Activated T-helper 1 cell treated with anti-CD3 and anti-CD28 coated beads, Interleukin-2, amount 50 U/mL, for 16 hours (primary cell): ENCODE measurements at places on chromosomes 1 and 21.

GRCh38 chr1:39116860-39117728 lies 87.4 kb upstream of the MACF1 start:
- DNase-seq = no peak

DNA sequence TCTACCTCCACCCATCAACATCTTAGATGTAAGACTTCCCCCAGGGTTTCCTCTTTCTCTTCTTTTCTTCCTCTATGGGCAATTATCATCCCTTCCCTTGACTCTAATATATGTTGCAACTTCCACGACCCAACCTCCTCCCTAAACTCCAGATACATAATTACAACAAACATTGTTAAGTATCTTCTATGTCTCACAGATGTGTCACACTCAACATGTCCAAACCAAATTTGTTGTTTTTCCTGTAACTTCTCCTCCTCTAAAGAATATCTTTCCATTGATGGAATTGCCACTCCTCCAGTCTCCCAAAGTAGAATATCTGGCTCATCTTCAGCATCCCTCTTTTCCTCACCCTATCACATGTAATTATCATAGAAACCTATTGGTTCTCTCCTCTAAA lies 314.2 kb downstream of the RWDD3 start:
- no peak for DNase-seq

DNA sequence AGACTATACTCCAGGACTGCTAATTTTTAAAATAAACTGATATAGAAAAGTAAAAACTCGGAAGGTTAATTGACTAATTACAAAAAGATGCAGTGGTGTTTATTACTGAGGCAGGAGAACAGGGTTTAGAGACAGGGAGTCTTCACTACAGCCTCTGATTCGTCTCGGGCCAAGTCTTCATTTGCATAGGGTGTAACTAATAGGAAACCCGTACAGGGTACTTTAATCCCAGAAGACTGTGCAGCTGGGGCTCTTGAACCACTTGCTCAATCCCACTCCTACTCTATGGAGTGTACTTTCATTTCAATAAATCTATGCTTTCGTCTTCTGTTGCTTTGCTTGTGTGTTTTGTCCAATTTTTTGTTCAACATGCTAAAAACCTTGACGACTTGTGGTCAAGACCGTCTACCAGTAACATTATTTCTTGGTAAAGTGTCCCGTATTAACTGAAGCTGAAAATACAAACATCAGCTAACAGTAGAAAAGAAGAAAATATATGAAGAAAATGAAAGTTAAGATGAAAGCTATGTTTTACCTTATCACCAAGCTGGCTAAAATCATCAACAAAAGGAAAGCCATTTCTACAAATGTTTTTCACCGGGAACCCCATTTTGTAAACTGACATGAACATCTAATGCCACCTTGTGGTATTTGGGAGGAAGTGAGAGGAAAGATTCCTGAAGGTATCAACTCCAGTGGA lies 8.0 kb downstream of the SDHB start:
- DNase-seq = no peak

GRCh38 chr1:153386500-153386901 lies 4.4 kb downstream of the S100A8 start:
- no peak for DNase-seq

- DNase-seq = no peak
Observed at GRCh38 chr1:20740781-20741180, 8.3 kb upstream of the SH2D5 start.

GRCh38 chr1:55302972-55303371 lies 87.8 kb upstream of the USP24 start:
- DNase-seq = no peak
